ENCODE measurements at places on chromosomes 5 and 9. TPM values are rescaled to one million over a fixed set of nuclear protein-coding genes. Genes with fewer than 3 reads are reported as not detected.

The SLC22A4 gene
- 3.1 TPM for polyA plus RNA-seq

The SURF4 gene
- 138 TPM for polyA plus RNA-seq

The SHROOM1 gene
- 8.3 TPM for polyA plus RNA-seq

The CFAP157 gene
- 2.6 TPM for polyA plus RNA-seq

The SRP19 gene
- polyA plus RNA-seq, result 71.3 TPM

The DDX4 gene
- not detected for polyA plus RNA-seq

DNA sequence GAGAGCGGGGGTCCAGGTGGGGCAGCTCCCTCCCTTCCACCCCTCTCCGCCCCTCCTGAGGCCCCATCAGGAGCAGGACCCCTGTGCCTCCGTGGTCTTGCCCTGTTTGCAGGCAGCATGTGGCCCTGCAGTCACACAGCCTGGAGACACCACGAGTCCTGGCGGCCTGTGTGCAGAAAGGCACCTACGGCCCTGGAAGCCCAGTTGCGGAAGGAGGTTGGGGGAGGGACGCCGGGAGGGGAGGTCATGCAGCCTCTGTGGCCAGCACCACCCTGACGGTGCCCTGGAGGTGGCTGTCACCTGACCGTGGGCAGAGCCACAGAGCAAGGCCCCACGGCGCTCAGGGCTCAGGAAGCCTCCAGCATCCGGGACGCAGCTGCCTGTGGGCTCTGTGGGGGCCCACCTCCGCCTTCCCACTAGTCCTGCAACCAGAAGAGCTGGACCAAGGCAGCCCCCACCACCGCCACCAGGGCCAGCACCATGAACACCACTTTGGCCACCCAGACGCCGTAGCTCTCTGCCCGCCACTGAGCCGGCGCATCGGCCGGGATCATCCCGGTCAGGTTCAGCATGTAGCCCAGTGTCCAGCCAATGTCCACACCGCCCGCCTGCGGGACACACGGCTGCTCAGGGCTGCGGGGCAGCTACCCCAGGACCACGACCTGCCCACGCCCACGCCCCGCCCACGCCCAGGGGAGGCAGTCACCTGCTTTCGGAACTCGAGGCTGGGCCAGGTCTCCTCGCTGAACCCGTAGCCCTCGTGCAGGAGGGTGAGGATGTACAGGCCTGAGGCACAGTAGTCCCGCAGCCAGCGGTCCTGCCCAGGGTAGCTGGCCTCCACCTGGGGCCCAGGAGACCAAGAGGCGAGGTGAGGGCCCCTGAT lies 6.4 kb downstream of the ENTPD8 start:
- no peak for DNase-seq

GRCh38 chr9:112751056-112751795 lies 666 bp downstream of the SNX30 start:
- peak; percentile 35 for DNase-seq

DNA sequence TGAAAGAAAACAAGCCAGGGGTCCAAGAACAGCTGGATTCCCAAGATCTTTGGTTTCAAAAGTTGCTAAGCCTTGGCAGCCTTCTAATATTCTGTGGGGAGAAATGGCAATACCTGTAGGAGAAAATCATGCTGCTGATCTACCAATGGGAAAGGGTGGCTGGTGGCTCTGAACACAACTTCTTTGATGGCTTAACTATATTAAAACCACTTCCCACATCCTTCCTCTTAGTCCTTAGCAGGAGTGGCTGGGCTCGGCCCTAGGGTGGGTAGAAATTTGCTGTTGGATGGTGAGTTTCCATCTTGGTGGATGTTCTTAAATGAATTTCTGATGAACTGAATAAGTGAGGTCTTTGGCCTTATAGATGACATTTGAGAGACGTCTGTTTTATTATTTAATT lies 19.5 kb upstream of the FBXL7 start:
- no peak for DNase-seq

DNA sequence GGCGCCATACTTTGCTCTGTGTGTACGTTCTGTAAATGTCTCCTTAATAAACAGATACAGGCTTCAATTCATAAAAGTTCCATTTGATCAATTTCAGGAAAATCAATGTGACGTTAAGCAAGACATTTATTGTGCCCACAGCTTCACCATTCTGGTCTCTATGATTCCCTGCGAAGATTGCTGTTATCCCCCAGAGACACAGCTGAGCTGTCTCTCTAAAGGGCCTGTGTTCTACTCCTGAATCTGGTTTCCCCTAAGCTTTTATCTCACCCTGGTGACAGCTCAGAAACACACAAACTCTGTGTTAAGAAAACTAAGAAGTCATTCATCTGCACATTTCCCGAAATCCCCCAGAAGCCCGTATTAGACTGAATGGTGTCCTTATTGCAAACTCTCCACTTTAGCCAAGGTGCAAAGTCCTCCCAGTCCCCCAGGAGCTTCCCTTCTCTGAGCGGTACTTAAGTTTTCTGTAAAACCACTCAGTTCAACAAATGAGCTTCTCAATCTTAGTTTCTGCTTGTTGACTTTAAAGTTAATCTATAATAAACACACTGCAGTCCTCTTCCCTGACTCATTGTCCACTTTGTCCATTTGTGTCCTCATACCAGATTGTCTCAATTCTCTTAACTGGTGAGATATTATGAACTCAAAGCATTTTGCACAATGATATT lies 1.4 kb upstream of the C5orf15 start:
- DNase-seq, result no peak

DNA sequence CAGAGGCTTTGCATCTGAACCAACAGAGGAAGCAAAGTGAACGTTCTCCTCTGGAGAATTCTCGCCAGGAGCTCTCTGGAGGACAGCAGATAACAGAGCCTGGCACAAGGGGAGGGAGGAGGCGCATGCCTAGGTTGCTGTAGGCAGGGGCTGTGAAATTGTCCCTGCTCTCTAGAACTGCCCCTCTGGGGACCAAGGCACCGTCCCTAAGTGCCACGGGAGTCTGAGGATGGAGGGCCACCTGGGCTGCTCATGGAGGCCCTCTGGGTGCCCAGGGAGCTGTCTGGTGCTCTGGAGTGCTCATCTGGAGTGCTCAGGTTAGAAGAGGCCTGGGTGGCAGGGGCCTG lies 77.6 kb downstream of the CACNA1B start:
- DNase-seq, result no peak

- no peak for DNase-seq
Measured at GRCh38 chr9:134717924-134718645, 76.5 kb downstream of the COL5A1 start.

DNA sequence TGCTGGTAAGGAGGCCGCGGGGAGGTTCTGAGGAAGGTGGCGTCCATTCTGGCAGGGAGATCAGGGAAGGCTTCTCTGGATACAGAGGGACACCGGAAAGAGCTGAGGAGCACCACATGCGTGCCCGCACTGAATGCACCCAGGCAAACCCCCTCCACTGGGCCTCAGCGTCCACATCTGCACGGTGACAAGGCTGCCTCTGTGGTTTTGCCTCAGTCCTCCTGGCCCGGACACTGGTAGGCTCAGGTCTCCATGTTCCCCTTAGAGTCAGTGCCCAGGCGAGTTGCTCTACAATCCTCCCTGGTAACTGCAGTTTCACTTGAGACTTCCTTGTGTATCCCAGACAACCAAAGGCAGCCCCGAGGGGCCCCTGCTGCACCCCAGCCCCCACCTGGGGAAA lies 173.3 kb downstream of the MELK start:
- DNase-seq, result no peak

DNA sequence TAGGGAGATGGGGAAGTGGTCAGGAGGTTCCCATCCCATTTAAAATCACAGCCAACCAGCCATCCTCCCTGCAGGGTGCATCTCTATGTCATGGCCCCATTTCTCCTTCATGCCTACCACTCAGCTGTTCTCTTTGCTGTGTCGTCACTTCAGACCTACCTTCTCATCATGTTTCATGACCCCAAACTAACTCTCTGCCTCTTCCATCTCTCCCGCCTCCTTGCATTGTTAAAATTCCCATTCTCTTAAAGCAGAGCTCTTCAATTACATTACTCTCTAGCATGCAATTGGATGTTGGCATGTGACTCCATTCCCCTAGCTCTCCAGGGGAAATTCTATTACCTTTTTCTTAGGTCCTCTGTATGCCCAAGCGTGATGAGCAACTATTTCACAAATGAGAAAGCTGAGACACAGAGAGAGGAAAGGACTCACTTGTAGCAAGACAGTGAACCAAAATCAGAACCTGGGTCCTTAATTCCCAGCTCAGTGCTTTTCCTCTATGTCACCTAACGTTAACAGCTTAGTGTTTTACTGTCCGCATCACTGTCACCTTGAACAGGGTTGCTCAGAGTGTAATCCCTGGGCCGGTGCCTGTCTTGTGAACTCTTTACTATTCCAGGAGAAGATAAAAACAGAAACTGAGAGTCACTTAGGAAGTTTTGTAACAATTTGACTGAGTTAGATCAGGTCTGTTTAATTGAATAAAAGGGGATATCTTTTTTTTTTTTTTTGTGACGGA lies 28.1 kb downstream of the PDE6A start:
- DNase-seq, result no peak

GRCh38 chr5:127565586-127566270 lies 48.3 kb downstream of the PRRC1 start:
- no peak for DNase-seq

GRCh38 chr5:43313854-43314457 lies 744 bp upstream of the HMGCS1 start:
- no peak for DNase-seq

DNA sequence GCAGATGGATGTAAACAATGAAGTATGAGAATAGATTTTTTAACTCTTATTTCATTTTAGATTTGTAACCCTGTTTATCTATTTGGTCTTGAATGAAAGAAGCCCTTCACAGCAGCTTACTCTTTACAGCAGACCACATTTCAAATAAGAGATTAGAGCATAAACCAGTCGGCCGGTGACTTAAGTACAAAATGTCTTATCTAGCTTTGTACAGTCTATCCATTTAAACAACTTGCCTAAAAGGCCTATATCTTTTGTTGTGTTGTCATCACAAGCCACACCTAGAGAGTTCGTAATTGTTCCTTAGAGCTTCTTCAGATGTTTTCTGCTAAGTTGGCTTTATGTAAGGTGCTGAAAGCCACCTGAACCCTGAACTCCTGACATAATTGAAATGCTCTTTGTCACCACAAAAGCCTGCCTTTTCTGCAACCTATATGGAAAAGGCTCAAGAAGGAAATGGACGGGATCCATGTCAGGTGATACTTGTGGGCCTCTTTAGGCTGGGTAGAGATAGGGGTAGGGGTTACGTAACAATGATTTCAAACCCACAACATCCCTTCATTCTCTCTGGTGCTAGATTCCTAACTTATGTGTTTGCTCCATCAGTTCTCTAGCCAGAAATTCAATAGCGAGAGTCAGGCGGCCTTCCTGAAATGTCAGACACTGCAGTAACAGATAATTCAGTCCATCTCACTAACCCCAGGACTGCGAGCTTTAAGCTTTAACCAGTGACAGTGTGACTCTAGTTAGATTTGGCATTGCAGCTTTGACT lies 162.5 kb downstream of the CD180 start:
- no peak for DNase-seq

DNA sequence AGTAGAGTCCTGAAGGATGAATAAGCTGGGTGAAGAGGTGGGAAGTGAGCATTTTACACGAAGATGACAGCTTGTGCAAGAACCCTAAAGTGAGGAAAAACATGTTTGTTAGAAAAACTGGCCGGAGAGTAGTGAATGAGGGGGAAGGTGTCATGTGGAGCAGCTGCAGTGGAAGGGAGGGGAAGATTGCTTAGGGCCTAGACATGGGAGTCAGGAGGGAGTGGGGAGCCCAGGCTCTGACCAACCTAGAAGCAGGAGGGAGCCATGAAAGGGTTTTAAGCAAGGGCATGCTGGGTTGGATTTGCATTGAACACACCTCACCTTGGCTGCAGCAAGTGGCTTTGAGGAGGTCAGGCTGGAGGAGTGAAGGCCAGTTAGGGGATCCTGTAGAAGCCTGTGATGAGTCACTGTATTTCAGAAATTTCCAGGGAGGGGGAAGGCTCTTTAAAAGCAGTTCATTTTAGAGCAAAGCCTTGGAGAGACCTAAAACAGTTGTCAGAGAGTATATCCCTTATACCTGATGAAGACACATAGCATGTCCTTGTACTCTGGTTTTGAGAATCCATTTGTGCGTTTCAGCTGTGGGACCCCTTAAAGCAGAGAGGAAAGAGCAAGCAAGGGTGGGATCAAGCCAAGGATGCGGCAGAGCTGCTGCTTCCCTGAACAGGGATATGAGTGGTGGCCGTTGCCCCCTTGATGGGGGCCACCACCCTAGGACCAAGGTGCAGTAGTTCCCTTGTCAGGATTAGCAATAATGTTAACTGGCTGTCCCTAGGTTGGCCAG lies 45.4 kb downstream of the ANGPTL2 start:
- no peak for DNase-seq

DNA sequence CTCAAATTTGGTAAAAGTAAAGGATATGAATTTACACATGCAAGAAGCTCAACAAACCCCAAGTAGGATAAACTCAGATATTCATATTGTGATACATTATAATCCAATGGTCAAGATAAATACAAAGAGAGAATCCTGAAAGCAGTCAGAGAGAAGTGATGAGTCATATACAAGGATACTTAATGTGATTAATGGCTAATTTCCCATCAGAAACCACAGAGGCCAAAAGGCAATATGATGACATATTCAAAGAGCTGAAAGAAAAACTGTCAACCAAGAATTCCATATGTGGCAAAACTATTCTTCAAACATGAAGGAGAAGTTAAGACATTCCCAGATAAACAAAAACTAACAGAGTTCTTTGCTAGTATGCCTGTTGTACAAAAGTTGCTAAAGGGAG lies 19.5 kb upstream of the IRF1 start:
- DNase-seq, result no peak

- no peak for DNase-seq
Measured at GRCh38 chr5:79181419-79182022, 54.4 kb upstream of the JMY start.
